ENCODE measurements at places on chromosomes 1 and 21.

GRCh38 chr1:43530483-43531106 lies at the start of gene PTPRF:
PTPRF (plus strand) TSS chr1:43530883; CDS start chr1:43545076, 14,193 bp downstream.
- DNase-seq, result peak; percentile 80

GRCh38 chr1:207747627-207748492 lies 4.0 kb upstream of the CD46 start:
- DNase-seq, result peak; percentile 9

DNA sequence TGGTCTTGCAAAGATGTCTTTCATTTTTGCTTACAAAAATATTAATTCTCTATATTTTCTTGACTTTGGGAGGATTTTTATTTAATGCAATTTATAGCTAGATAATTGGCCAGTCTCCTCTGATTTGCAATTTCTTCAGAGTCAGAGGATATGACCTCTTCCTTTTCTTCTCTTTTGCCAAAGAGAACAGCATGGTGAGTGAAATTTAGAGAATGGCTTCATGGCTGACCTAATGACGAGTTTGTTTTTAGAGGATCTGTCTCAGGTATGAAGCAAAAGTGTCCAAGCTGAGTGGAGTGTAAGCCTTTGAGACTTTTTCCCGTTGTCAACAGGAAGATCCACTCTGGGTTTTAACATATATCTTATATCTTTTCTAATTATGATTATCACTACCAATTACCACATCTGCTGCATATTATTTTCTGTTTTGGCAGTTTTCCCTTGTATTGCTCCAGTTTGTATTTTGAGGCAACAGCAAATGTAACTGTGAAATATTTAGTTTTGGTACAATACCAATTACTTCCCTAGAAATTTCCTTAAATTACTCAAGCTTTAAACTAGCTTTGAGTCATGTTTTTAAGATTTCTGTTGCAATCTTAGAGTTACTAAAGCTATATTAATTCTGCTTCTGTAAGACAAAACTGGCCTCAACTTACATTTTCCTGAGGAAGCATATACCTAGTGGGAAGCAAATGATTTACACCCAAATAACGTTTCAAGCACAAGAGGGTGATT lies 332.8 kb upstream of the ZRANB2 start:
- no peak for DNase-seq

DNA sequence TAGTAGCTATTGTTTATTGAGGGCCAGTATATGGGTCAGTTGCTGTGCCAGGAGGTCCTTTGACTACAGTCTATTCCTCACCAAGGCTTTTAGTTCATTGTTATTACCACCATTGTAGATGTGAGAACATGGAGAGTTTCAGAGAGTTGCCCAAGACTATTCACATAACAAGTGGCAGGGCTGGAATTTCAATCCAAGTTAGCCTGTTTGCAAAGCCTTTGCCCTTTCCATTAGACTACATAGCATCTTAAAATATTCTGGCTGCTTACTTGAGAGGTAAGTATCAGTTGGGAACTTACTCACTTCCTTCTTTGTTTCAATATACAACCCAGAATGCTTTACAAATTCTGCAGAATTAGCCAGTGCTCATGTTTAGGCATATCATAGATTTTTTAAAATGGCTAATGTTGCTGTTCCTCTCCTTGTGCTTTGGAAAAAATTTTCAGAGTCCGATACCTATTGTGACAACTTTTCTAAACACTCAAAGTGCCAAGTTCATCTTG lies 141.2 kb downstream of the FGGY start:
- no peak for DNase-seq
